AML-193 (cell line): ENCODE measurements at places on chromosomes 5 and 9.

- no peak for DNase-seq
Measured at GRCh38 chr5:176934309-176934930, 35.3 kb upstream of the HK3 start.

- no peak for DNase-seq
Measured at GRCh38 chr5:62473209-62473608, 60.6 kb downstream of the IPO11 start.

DNA sequence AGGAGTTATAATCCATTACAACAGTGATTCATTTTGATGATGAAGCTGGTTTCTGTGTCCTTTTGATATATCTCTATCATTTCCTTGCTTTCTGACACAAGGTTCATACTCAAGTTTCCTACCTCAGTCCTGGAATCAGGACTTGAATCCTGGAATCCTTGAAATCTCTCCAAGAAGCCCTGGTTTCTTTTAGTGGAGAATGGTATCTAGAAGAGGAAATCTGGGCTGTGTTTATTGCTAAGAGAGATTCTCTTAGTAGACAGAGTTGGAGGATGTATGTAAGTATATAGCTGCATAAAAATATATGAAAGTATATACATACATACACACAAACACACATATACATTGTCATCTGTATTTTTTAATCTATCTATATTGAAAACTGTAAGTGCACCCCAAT is 114.4 kb downstream of the GCNT1 start:
- no peak for DNase-seq

- DNase-seq, result no peak
Measured at GRCh38 chr9:10250219-10250618, 362.6 kb downstream of the PTPRD start.

DNA sequence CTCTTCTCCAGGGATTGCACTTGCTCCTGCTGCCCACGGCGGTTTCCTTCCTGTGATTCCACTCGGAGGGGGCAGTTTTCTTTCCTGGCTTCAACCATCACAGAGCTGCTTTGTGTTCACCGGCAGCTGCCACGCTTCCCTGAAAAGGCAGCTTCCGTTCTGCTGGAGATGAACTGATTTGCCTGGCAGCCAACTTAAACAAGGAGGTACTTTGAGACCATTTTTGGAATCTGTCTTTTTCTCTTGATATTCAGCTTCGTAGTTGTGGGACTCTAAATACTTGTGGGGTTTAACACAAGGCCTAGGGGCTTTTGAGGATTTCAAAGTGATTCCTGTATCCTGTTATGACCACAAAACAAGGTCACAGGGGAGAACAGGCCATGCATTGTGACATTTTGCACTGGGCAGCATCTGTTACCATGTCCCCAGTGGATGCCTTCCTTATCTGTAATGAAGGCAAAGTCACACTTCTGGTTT is 192.0 kb downstream of the MTRR start:
- no peak for DNase-seq

- DNase-seq, result peak; percentile 69
Measured at GRCh38 chr5:159240301-159240870, 22.7 kb upstream of the UBLCP1 start.

GRCh38 chr5:157475432-157475831 is 15.4 kb downstream of the NIPAL4 start:
- DNase-seq, result no peak

- DNase-seq, result peak; percentile 80
Measured at GRCh38 chr5:137995077-137995748, 37.7 kb downstream of the FAM13B start.

DNA sequence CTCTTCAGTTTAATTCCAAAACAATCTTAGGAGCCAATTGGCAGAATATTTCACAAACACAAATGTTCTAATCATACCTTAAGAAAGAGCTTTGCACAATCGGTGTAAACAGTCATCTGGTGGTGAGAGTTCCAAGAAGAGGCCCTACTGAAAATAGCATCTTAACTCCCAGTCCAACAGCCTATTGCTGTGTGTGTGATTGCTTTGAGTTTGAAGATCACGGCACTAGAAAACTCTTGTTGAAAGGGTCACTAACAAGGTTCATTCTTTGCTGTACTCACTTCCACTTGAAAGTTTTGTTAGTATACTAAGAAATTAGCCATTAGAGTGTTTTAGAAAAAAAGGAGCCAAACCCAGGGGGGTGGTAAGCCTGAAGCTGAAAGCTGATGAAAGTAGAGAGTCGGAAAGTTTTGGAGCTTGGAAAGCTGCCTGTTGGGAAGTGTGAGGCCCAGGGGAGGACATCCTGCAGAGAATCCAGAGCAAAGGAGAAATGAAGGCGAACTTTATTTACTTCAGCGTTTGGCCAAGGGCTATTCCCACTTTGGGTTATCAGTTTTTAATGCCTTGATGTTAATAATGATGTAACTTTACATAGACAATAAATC is 180.3 kb upstream of the GHR start:
- DNase-seq, result no peak

GRCh38 chr5:154317916-154318315 is 127.4 kb downstream of the GALNT10 start:
- no peak for DNase-seq

- peak; percentile 95 for DNase-seq
Measured at GRCh38 chr9:126985870-126986498, 71.4 kb downstream of the RALGPS1 start.

DNA sequence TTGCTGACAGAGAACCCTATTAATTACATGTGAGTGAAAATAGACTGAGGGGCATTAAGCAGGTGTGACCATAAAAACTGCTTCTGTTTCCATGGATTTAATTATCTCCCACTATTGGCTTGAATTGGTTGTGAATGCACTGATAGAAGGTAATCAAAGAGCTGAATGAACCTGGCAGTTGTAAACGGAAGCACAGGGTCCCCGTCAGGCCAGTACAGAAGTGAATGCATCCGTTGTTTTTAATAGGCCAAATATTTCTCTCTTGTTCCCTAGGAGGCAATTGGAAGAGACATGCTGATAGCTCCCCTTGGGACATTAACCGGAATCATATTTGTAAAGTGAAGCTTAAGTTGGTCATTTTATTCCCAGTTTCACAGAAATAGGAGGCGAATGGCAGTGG is 147.0 kb downstream of the CAVIN4 start:
- DNase-seq, result no peak

DNA sequence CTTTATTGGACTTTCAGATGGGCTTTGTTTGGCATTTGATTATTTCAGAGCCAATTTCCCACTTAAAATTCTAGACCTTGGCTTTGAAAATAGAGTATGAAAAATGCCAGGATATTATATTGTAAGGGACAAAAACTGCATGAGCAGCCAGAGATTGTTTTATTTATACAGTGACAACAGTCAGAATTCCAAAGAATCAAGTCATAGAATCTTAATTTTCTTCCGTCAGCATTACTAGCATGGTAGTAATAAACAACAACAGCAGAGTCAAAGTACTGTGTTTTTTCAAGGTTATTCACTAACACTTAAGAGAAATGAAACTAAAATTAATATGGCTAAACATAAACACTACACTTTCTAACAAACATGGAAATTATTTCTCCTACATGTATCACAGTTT is 52.2 kb downstream of the MLLT3 start:
- DNase-seq, result no peak

- DNase-seq, result no peak
Measured at GRCh38 chr5:56358703-56359681, 125.9 kb upstream of the ANKRD55 start.

DNA sequence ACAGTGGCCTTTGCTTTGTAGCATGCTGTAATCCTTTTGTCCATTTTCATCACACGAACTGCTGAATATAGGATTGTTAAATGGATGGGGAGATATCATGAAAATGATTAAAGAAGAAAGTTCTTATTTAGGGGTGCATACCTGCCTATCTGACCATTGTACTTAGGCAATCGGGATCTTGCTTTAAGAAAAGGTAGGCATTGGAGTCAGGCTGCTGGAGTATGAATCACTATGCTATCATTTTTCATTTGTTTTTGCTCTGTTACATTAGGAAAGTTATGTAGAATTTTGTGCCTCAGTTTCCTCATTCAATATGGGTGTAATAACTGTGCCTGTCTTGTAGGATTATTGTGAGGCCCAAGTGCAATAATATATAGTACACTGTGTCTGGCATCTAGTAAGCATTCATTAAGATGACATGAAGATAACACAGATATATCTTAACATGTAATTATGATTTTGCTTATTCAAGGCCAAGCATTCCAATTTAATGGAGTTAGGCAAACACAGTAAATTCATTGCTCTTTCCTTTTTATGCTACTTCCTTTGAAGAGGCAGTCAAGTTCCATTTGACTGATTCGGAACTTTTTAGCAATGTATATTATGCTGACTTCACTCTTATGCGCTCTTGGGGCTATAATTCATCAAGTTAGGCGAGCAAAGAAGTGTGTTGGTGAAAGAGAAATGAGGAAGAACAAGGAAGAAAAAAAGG is 109.9 kb upstream of the CDKN2B start:
- DNase-seq, result no peak

DNA sequence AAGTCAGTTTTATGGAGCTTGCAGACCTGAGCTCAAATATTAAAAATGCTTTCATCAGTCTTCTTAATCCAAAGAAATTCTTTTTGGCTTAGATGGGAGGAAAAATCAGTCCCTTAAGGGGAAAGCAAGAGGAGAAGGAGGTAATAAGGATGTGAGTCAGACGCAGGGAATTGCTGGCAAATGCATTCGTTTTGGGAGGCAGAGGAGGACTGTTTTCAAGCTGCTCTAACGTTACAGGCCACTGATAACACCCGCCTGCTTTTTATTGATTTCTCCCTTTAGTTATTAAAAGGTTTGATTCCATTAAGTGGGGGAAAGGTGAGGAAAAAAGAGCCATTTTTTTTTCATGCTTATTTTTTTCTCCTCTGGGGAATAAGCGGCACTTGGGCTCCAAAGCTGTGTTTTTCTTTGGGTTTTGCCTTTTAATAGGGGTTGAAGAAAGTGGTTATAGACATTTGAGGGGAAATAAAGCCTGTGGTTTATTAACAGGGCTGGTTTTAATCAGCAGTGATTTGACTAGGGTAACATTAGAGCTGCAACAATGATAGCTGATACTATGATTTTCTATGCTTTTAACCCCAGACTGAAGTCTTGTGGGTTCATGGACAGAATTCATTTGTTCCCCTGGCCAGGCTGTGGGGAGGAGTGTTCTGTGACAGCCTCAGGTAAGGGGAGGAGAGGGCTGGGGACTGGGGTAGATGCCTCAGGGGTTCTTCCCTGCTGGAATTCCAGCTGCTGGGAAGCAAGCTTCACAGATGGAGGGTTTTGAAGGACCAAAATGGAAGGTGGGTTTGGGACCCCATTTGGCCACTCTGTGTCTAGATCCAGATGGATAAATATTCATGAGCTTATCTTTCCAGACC is 225.2 kb downstream of the GAS1 start:
- DNase-seq, result no peak

- no peak for DNase-seq
Measured at GRCh38 chr9:21988056-21988990, 5.9 kb downstream of the CDKN2A start.

GRCh38 chr5:96326902-96327301 is 106.1 kb downstream of the PCSK1 start:
- no peak for DNase-seq

DNA sequence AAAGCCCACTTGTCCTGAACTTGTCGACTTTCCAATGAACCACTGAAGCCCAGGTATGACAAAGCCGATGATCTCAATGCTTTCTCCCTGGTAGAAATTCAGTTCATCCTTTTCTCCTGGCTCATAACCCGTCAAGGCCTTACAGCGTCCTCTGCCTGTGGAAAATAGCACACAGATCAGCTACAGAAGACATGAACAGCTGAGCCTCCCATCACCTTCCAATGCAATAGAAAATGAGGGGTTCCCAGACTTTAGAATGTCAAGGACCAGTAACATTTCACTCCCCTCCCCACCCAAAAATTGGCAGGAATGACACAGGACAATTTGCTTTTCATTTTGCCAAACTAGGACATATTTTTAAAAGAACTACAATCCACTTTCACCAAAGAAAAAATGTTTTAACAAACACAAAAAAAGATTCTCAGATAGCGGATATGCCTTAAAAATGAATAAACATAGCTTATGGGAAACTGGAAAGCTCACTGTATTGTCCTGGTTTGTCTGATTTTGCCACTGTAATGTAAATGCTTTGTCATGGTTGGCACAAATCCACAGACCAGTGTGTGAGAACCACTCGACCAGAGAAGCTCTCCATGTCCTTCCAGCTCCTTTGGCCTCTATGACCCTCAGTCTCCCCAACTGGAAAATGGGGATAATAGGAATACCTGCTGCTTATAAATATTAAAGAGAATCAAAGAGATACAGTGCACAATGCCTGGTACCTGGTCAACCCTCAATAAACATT is 24.4 kb downstream of the SH3TC2 start:
- no peak for DNase-seq

DNA sequence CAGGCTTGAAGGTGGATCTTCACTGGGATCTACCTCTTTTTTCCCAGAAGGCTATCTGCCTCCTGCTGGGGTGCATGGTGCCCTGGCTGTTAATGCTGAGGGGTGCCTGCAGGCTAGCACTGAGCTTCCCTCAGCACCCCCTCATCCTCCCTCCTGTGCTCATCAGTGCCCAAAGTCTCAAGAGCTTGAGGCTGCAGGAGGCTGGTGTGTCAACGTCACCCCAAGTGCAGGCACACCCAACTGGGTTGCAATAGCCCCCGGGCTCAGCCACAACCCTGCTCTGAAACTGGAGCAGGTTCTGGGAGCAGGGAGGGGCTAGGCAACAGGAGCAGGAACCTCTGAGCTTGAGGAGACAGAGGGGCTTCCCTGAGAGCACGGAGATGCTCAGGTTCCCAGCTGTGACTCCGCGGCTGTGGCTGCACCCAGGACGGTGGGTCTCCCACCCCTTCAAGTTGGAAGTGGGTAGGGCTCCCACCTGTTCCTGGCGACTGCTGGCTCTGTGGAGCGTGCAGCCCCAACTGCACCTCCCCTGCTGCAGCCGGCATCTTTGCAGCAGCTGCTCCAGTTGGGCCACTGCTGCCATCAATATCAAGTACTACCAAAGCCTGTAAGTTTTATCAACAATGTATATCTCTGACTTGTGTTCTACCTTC is 1266.6 kb upstream of the C9orf72 start:
- DNase-seq, result no peak

- DNase-seq, result peak; percentile 9
Measured at GRCh38 chr5:108461628-108462367, 79.9 kb upstream of the FBXL17 start.

- no peak for DNase-seq
Measured at GRCh38 chr9:89928106-89928505, 323.3 kb downstream of the GADD45G start.

DNA sequence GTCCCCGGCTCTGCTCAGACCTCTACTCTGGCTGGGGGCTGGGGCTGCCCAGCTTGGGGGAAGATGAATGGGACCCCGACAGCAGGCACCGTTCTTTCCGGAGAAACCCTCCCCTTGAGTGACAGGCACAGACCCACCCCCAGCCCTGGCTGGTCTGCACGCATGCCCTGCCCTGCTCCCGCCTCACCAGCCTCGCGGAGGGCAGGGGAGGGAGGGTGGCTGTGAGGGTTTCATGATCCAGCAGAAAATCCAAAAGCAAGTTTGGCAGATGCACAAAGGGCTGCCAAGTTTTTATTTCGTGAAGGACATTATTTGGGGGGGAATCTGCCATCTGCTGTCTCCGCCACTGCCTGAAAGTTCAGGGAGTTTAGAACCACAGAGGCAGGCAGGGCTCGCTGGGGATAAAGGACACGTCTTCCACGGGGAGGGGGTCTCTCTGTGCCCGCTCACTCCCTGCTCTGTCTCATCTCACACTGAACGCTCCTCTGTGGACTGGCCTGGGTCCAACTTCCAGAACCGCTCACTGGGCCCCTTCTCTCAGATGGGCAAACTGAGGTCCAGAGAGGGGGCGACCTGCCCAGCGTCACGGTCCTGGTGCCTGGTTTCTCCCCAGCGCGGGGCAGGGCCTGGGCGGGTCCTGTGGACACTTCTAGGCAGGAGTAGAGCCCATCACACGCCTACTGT is 92.9 kb downstream of the RXRA start:
- DNase-seq, result no peak
